ENCODE measurements at places on chromosomes 7 and 10.

DNA sequence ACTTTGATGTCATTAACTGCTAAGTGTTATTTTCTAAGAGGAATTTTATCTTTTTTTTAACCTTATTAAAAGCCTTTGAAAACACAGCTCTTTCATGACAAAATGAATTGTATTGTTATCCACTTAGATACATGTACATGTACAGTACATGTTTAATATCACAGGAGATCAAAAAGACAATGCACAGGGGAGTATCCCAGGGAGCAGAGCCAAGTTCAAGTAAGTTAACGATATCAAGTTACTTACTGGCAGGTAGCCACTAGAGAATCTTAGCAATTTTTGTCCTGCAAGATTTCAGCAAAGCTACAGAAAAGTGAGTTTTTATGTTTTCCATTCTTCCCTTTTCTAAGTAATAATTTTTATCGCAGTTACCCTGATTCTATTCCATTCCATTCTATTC, 33.9 kb upstream of the ARL4A start:
- no peak for DNase-seq

DNA sequence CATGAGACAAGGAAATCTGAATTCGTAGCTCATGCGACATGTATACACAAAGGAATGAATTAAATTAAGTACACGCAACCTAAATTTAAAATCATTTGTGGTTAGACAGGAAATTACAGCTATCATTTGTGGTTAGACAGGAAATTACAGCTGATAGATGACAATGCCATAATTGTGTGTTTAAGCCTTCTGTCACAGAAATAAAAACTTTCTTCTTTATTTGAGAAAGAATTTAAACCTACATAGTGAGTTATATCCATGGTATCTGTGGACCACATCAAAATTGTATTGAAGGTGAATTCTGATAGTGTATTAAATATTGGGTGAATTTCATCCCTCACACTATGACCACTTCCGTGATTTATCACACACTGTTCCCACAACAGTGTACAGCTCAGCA, 362.9 kb downstream of the MAGI2 start:
- DNase-seq = no peak

- no peak for DNase-seq
Measured at GRCh38 chr10:123852411-123852951, 39.1 kb downstream of the CPXM2 start.

DNA sequence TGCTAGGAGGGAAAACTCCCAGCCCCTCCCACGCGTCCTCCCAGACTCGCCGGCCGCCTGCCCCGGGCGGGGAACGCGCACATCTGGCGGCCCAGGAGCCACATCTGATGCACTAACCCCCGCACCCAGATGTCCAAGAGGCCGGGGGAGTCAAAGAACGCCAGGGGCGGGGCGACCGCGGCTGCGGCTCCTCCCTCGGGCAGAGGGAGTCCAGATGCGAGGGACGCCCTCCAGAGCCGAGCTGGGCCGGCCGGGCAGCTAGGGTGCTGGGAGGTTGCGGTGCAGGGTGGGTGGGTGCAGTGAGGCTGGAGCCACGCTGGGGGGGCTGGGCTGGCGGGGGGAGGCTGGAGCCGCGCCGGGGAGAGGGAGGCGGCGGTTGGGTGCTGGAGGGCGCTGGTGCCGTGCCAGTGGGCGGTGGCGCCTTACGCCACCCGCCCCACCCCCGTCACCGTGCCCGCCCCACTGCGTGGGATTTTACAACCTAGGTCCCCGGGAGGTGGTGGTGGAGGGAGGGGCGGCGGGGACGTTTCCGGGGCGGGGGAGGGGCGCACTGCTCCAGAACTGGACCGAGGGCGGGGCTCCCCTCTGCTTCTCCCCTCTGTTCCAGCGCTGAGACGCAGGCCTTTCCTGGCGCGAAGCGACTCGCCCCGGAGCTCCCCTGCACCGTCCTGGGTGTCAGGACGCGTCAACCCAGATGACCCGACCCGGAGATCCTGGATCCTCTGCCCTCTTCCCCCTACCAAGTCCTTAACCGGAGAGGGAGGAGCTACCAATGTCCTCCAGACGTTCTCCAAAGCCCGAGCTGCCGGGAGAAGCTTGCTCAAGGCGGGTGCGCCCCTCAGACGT, 109.1 kb downstream of the REEP3 start:
- DNase-seq = peak; percentile 96

DNA sequence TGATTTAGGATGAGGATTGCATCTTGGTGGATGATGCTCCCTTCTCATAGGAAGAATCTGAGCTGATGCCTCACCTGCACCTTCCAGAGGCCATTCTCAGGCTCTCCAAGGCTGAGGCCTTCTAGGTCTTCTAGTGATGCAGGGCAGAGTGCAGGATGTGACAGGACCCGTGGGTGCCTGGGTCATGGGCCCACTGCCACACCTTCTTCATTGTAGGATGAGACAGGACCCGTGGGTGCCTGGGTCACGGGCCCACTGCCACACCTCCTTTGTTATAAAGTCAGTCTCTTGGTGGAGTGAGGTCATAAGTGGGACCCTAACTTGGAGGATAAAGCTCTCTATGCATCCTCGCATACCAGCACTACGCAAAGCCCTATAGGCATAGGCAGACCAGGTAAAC, 109.9 kb upstream of the TCERG1L start:
- DNase-seq = no peak

GRCh38 chr10:122878799-122879338, 512 bp downstream of the FAM24B start:
- no peak for DNase-seq

DNA sequence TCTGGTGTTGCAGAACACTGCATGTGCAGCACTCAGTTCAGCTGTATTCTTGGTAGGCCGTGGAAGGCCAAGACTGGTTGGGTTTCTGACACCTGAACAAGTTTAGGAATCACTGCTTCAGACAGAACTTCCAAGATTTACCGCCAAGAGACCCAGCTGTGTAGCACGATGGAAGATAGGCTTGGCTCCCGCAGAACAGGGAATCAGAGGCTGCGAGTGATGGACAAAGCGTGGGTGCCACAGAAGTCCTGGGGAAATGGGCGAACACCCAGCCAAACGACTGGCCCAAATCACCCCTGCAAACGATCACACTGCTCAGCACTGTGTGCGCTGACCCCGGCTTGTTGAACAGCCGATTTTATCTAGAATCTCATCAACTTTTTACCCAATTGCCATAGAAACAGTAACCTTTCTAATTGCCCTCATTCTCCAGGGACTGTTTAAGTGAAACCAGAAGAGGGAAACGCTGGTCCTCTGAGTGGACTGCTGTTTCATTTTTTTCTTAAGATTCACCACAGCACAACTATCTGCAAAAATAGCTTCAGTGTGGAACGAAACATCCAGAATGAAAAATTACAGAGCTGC, 17.9 kb downstream of the ZFAND2A start:
- no peak for DNase-seq

DNA sequence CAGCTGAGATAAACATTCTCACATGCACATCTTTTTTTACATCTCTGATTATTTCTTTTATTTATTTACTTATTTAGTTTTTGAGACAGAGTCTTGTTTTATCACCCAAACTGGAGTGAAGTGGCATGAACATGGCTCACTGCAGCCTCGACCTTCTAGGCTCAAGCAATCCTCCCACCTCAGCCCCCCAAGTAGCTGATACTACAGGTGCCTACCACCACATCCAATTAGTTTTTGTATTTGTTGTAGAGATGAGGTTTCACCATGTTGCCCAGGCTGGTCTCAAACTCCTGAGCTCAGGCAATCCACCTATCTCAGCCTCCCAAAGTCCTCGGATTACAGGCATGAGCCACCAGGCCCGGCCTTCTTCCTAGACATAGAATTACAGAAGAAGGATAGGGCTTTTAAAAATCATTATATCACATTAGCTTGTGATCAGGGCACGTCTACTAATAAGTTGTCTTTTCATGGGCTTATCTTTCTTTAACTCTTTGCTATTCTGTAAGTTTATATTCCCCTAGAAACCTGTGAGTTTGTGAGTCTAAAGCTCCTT, 5.9 kb downstream of the ASB15 start:
- DNase-seq = no peak

DNA sequence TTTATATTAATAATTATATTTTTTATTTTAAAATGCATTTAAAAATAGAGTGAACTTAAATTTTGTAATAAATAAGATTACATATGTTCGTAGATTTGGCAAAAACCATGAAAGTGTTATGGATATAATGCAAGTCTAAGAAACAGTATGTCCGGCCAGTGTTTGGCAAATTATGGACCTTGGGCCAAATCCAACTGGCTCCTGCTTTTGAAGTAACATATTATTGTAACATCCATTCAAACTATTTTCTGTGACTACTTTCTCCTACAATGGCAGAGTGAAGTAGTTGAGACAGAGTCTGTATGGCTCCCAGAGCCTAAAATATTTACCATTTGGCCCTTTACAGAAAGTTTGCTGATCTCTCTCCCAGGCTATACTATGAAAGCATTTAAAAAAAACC, 38.9 kb downstream of the TMEM229A start:
- DNase-seq = no peak

GRCh38 chr7:128203047-128203491, 38.0 kb upstream of the LEP start:
- DNase-seq = no peak

DNA sequence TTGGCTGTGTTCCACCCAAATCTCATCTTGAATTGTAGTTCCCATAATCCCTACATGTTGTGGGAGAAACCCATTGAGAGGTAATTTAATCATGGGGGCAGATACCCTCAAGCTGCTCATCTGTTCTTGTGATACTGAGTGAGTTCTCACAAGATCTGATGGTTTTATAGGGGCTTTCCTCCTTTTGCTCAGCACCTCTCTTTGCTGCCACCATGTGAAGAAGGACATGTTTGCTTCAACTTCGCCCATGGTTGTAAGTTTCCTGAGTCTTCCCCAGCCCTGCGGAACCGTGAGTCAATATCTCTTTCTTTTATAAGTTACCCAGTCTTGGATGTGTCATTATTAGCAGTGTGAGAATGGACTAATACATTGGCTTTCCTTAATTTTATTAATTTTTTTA, 527.8 kb downstream of the MDFIC start:
- DNase-seq = no peak

GRCh38 chr10:132948351-132948750, 6.0 kb upstream of the CFAP46 start:
- no peak for DNase-seq

DNA sequence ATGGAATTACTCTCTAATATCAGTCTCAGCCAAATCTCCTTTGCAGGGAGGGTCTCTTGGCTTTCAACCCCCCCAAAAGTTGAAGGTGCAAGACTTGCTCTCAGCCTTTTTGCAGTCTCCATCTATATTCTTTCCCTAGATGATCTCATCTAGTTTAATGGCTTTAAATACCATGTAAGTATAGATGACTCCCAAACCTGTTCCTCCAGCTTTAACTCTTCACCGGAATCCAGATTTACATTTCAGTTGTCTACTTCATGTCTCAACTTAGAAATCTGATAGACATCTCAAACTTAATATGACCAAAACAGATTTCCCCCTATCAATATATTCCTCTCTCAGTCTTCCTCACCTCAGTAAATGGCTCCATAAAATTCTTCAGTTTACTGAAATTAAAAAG, 9.9 kb upstream of the TAS2R41 start:
- DNase-seq = no peak

GRCh38 chr7:15303357-15303756, 258.5 kb downstream of the AGMO start:
- no peak for DNase-seq

DNA sequence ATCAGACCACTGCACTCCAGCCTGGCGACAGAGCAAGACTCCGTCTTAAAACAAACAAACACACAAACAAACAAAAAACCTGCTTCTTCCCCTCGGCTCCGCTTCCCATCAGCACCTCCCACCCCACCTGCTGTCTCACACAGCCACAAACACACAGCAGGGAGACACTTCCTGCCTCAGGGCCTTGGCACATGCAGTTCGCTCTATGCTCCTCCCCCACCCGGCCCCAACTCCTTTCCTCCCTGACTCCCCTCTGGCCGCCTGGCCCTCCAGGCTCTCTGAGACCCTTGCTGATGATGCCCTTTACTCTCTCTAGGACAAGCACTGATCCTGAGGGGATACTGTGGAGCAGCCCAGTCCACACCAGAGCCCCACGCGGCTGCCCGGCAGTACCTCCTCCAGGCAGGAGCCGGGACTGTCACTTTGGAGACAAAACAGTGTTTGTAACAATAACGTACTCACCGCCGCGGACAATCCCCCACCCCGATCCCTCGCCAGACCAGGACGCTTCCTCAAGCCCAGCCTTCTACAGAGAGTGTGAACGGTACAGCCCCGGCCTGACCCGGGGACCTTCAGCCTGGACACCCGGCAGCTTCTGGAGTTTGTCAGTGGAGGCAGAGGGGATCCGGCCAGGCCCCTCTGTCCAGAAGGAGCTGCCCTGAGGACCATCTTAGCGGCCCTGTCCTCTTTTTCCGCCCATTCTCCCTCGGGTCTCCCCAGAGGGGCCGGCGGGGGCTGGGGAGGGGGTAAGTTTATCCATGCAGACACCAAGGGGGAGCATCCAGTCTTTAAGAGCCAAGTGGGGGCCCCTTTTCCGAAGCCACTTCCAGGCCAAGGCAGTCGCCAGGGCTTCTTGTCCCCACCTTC, 50.0 kb upstream of the GTF2IRD1 start:
- peak; percentile 69 for DNase-seq

DNA sequence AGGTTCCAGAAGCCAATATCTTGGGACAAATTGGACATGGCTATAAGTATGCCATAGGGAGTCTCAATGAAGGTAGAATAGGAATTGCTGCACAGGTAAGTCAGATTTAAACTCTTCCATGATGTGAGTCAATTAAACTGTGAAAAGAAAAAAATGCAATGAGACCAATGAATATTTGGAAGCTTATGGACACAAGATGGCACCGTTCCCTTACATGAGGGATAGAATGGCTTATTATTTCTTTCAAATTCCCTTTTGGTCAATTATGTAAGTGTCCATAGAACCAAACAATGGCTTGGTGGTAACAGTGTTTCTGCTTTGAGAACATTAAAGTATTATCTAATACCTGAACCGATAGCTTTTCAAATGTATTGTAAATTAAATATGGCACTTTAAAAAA, 35.6 kb downstream of the ACADSB start:
- no peak for DNase-seq

GRCh38 chr7:129376778-129377700, 57.2 kb upstream of the STRIP2 start:
- DNase-seq = no peak

- no peak for DNase-seq
Measured at GRCh38 chr7:55100544-55101327, 81.9 kb downstream of the EGFR start.

- DNase-seq = no peak
Measured at GRCh38 chr7:114531326-114531725, 116.7 kb downstream of the FOXP2 start.

DNA sequence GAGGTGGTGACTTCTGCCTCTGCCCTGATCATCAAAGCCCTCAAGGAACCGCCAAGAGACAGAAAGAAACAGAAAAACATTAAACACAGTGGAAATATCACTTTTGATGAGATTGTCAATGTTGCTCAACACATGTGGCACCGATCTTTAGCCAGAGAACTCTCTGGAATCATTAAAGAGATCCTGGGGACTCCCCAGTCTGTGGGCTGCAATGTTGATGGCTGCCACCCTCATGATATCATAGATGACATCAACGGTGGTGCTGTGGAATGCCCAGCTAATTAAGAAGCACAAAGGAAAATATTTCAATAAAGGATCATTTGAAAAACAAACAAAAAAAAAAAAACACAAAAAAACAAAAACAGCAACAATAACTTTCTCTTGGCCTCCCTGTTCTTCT, 59.5 kb upstream of the TOMM7 start:
- no peak for DNase-seq

Measured in coronary artery (tissue), 2 donors.